CD4-positive, alpha-beta T cell treated with Interleukin-6 at 100 ng/mL for 8 hours (primary cell): ENCODE measurements at places on chromosomes 2 and 18.

DNA sequence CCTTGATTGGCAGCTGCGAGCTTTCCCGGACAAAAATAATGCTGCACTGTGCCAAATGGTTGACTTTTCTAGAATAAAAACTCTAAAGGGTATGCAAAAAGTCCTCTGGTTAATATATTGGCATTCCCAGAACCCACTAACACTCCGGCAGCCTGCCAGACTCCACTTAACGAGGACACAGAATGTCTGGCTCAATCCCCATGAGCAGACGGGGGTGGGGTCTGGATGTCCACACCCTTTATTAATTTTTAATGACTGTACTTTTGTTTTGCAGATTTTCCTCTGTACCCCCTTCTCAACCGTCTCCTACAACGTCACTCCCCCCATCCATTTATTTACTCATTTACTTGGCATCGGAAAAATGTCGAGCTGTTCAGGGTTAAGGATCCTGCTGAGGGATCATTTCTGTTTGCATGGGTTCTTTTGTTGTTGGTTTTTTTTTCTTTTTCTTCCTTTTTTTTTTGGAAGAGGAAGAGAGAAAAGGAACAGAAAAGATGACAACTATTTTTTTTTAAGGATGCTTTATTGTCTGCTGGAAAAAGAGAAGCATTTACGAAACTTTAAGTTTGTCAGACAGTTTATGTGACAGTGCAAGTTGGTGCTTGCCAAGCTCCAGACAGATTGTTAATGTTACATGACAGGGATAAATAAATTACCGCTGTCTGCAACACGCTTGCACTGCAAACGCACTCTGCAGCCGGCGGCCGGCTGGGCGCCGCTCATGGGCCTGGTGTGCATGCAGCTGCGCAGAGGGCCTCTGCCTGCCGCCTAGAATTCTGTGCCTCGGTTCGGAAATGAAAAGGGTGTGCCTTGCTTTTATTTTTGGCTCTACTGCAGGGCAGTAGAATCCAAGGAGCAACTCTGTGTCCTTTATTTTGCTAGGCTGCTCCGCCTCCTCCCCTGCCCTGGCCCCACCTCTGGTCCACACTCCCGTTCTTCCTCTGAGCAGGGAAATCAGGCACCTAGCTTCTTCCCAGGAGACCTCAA lies 3.6 kb downstream of the LDLRAD4 start:
- no peak for DNase-seq

- DNase-seq: no peak
These were observed 1.3 kb downstream of the ADI1 start for GRCh38 chr2:3517948-3518495.

- DNase-seq: no peak
These were observed 268.2 kb downstream of the RPIA start for GRCh38 chr2:88959480-88960204.

DNA sequence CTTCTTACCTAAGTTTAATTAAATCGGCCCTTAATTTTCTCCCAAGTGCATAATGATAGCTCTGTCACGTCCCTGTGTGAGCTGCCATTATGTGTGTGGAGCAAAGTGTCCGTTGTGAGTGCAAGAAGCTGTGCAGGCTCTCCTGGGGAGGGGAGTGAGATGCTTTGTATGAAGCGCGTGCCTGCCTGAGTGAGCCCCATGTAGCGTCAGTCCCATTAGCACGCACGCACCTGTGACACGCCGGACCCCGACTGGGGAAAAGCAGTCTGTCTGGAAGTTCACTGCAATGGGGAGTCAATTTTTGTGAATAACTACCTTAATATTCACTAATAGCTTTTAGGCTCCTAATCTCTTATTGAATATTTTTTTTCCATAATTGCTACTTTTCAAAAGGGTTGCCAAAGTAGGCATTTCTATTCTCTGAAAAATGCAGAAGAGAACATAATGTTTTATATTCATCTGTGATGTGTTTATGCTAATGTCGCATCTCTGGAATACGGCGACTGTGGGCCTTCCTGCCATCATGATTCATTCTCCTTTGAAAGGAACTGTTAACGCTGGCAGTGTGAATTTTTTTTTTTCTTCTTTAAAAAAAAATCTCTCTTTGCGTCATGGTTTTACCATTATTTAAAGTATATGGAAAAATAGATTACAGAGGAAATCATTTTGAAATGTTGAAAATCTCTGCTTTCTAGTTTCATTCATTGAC lies 157.7 kb downstream of the COL4A4 start:
- no peak for DNase-seq

DNA sequence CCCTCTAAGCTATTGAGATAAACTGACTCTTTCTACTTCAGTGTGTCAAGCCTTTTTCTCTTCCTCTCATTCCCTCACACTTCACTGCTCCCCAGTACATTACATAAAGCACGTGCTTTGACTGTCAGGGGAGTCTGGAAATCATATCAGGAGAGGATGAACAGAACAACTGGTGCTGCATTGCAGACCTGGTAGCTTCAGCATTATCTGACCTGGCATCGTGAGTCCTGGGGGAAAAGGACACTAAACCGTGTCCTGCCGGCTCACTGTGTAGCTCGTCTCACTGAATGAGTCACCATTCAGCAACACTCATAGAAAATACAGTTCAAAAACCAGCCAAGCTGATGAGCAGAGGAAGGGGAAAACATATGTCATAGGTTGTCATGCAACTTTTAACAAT lies 108.5 kb upstream of the UNC80 start:
- no peak for DNase-seq
